ENCODE measurements at places on chromosomes 16 and 17. TPM values are rescaled to one million over a fixed set of nuclear protein-coding genes. Genes with fewer than 3 reads are reported as not detected.

Gene SOX9
- total RNA-seq: 4.1 TPM

Gene TEKT5
- 0.26 TPM for total RNA-seq

Gene EPX
- not detected for total RNA-seq

GRCh38 chr17:81710514-81711308 lies 1.4 kb upstream of the SLC25A10 start:
- no peak for DNase-seq

- no peak for DNase-seq
These were observed 96.9 kb downstream of the SKAP1 start for GRCh38 chr17:48333034-48333530.

DNA sequence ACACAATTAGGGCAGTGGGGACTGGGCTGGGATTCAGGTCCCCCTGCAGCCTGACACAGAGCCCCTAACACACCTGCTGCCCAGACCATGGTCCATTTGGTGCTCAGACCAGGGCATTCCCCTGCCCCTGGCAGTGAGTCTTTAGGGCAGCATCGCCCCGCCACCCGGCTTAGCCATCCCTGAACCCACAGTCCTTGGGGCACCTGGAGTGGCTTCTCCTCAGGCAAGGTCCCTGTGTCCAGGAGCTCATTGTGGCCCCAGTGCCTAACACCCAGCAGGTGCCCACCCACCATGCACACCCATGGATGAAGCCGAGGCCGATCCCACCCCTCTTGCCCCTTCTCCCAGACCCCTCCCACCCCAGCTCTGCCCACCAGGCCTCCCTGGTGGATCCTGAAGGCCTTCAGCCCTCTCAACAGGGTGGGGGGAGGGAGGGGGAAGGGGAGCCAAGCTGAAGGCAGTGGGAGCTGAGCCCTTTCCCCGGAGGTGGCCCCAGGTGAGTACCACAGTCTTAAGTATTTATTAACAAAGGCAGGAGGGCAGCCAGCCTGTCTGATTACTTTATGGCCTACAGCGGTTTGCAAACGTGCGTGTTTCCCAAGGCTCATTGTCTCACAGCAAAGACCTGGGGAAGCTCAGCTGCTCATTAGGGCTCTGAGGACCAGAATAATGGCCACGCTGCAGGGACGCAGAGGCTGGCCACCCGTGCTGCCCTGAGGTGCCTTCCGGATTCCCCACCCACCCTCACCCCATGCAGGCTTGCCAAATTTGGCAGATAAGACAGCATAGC lies 38.5 kb downstream of the RBFOX3 start:
- no peak for DNase-seq

DNA sequence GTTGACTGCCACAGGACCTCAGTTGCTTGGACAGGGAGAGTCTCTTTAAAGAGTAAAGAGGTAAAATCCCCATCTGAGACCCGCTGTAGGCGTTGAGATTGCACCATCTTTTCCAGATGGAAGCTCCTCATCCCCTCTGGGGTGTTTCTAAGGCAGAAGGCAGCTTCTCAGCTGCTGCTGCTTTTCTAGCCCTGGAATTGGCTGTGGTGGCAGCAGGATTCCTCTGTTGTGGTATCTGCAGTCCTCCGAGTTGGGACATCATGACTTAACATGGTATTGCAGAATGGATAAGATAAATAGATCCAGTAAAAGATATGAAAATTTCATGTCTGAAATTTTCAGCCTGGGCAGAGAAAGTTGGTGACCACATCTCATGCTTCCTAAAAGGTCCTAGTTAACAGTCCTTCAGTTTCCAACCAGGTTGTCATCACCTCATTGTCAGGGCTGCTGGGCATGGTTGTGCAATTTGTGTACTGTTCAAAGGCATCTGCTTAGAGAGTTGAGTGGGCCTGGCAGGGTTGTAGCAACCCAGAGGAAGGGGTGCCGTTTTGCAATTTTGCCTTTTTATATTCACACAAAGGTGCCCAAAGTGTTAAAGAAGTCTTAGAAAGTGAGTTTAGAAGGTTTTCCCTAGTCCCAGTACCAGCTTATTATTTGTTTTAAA lies 150.4 kb downstream of the SPECC1 start:
- DNase-seq: peak; percentile 9

All from fibroblast of lung (primary cell).